ENCODE measurements at places on chromosomes 4 and X.

DNA sequence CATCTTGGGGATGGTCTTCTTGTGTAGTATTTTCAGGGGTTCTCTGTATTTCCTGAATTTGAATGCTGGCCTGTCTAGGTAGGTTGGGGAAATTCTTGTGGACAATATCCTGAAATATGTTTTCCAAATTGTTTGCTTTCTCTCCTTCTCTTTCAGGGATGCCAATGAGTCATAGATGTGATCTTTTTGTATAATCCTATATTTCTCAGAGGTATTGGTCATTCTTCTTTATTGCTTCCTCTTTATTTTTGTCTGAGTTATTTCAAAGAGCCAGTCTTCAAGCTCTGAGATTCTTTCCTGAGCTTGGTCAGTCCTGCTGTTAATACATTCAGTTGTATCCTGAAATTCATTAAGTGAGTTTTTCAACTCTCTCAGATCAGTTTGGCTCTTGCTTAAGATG lies 73.1 kb downstream of the MAMLD1 start:
- no peak for DNase-seq

DNA sequence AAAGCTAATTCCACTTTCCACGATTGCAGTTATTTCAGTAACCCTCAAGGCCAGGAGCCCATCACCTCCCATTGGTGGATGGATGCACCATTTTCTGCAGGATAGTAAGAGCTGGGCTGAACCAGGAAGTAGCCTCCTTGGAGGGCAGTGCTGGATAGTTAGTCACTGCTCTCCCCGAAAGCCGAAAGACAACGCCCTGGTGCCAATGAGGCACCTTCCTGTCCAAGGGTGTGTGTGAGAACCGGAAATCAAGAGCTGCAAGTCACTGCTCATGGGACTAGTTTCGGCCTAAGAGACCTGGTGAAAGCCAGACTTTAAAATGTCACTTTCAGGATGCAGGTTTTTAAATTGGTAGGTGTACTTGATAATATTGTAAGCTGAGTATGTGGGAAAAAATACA lies 203.8 kb upstream of the HS3ST1 start:
- no peak for DNase-seq

DNA sequence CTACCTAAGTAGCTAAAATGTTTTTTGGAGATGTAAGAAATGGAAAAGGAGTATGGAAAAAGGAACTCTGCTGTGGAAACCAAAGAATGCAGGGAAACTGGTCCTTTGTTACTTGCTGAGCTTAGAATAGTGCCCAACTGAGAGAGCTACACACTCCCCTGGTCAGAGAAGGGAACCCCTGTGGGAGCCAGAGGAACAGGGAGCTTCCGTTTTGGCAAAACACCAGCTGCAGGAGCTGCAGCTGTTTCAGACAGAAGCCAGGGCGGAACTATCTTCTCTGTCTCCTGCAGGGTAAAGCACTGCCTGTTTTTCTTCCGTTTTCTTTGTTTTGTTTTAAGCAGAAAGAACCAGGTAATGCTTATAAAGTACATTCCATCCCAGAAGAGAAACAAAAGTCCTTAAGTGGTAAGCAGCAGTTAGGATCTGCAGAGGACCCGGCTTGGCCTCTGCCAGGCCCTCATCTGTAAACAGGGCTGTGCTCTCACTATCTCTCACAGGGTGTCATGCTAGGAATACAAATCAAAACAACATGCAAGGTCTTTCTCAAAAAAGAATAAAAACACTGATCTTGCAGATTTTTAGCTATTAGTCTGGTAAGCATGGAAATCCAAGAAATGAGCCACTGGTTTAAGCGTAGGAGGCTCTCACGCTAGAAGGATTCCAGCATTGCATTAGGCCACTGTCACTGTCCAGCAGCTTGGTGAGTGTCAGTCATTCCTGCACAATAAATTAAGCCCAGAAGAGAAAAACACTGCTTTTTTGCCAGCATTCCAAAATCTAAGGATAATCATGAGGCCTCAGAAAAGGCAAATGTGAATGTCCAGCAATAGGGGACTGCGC lies 76.1 kb downstream of the CHST7 start:
- DNase-seq, result no peak

GRCh38 chrX:39527025-39527424 lies 570.7 kb downstream of the BCOR start:
- no peak for DNase-seq

DNA sequence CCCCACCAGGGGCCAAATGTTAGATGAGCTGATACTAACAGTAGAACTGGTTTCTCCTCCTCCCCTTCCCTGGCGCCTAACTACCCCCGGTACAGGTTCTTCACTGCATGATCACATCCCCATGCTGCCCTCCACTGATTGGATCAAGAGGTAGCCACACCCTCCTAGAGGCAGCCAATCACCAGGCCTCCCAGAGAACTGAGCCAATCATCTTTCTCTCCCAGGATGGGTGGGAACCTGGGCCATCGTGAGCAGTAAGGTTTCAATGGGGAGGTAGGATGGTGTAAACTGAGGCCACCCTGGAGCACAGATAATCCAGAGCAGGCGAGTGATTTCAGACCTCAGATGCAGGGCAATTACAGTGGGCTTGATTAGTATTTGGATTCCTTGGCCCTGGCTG lies 64.2 kb downstream of the PPP2R2C start:
- no peak for DNase-seq

GRCh38 chr4:185201977-185202962 lies 1.5 kb downstream of the CFAP97 start:
- no peak for DNase-seq

- DNase-seq, result no peak
Measured at GRCh38 chrX:108186811-108187210, 95.2 kb downstream of the ATG4A start.

DNA sequence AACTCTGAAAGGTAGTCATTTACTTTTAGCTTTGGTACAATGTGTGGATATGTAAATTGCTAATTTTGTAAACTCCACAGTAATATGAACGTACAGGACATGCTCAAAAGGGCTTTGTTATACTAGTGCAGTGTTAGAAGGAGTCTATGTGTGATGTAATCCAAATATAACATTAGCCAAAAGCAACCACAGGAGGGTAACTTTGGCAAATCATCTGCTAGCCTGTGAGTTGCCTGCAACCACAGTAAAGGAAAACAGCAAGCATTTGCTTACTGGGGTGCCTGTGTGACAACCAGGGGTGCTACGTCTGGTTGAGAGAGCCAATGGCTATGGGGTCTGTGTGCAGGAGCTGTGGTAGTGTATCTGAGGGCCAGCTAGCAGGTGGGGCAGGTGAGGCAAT lies 245.8 kb downstream of the ADAMTS3 start:
- no peak for DNase-seq

GRCh38 chr4:159069922-159070321 lies 33.0 kb upstream of the RAPGEF2 start:
- no peak for DNase-seq

DNA sequence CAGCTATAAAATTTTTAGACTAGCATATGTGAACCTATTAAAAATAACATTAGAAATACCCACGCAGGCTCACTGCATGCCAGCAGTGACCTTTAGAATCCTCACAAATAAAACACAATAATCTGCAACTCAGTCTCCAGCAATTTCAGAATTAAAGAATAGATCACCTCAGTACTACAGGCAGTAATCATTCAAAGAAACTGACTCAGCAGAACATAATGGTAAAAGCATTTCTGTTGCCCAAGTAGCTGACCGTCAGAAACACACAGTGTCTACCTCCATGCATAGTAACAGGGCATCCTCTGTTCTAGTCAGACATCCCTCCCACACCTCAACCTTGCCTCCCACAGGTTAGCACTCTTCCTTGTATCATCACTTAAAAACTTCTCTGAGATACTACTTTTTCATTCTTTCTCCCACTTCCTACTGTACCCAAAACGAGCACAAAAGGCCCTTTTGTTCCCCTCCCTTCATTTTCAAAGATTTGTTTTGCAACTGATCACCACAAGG lies 65.7 kb upstream of the BEND2 start:
- DNase-seq, result no peak

DNA sequence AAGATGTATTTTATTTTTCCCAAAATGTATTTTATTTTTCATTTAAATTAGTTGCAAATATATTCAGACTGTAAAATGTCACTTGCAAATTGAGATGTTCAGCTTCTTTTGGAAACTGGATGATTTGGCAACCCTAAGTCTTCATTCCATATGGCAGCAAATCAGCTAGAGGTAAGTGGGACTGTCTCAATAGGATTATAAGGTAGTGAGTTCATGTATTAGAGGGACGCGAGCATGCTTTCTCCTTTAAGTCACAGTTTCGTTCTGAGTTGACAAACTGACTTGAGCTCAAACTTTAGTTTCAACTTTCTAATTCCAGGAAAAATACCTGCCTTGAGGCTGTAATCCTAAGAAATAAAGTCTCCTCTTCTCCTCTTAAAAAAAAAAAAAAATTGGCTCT lies 44.2 kb upstream of the TMEM131L start:
- no peak for DNase-seq

GRCh38 chrX:123190096-123190495 lies 6.0 kb downstream of the GRIA3 start:
- no peak for DNase-seq

DNA sequence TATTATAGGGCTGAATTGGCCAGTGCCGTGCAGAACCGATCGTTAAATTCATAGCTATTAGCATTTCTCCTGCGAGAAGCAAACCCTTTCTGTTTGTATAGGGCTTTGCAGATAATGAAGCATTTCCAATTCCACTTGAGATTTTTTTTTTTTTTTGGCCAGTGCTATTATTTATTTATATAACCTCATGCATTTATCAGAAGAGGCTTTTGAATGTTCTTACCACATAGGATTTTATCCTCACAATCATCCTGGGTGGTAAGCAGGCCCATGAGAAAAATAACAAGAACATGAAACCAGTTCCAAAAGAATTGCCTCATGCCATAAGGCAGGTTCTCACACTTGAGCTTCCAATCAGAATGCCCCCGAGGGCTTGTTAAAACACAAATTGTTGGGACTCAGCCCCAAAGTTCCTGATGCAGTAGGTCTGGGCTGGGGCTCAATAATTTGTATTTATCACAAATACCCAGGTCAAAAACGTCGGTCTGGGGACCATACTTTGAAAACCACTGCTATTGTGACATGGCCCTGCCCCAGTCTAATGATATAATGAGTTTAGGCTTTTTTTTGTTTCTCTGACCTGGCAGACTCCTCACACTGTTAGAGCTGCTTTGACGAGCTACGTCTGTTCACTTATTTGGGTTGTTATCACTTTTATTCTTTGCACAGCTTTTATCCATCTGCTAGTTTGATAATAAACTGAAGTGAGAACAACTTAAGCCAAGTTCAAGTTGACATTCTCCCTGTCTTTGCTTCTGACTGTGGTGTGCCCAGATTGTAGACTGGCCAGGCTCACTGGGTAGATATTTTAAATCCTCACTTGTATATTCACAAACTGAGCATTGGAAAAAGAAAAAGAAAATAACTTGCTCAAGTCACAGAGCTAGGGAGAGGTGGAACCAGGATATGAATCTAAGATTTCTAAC lies 20.1 kb downstream of the SUPT20HL1 start:
- no peak for DNase-seq

GRCh38 chr4:544386-545105 lies 31.5 kb downstream of the TMEM271 start:
- no peak for DNase-seq

DNA sequence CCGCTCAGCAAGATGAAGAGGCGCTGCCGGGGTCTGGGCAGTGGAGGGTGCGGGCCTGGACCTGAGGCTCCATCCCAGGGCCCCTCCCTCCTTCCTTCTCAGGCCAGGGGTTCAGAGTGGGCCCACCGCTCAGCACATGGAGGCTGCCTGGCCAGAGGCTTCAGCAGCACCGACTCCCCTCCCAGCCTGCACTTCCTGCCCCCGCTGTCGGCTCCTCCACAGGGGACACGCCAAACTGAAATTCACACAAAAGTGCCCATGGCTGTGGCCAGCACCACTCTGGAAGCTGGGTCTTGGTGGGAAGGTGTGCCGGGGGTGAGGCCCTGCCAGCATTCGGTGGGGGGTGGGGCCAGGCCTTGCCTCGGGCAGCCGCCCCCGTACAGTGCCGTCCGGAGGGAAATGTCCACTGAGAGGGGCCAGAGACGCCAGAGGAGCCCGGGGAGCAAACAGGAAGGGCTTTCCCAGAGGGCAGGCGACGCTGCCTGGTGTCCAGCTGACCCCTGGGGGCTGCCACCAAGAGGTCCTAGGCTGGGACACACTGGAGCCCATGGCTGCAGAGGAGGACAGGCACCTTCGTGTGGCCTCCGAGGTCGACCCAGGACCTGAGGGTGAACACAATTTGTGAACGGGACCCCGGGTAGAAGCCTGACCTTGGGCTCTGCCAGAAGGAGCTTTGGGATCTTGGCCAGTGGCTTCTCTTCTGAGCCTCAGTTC lies 84.6 kb upstream of the AFAP1 start:
- DNase-seq, result no peak

GRCh38 chr4:169338241-169338640 lies 67.5 kb upstream of the SH3RF1 start:
- DNase-seq, result no peak

GRCh38 chrX:128457674-128458073 lies 405.5 kb upstream of the ACTRT1 start:
- DNase-seq, result no peak

- DNase-seq, result no peak
Measured at GRCh38 chr4:8473198-8473919, 32.8 kb downstream of the TRMT44 start.

GRCh38 chrX:11059933-11060332 lies 51.2 kb upstream of the HCCS start:
- no peak for DNase-seq

GRCh38 chr4:128354205-128354821 lies 66.7 kb upstream of the PGRMC2 start:
- DNase-seq, result no peak

GRCh38 chr4:38819569-38819968 lies 15.0 kb upstream of the TLR1 start:
- no peak for DNase-seq

- DNase-seq, result no peak
Measured at GRCh38 chr4:177322266-177322665, 12.6 kb downstream of the NEIL3 start.

GRCh38 chr4:150976478-150977118 lies 38.5 kb downstream of the LRBA start:
- DNase-seq, result no peak

DNA sequence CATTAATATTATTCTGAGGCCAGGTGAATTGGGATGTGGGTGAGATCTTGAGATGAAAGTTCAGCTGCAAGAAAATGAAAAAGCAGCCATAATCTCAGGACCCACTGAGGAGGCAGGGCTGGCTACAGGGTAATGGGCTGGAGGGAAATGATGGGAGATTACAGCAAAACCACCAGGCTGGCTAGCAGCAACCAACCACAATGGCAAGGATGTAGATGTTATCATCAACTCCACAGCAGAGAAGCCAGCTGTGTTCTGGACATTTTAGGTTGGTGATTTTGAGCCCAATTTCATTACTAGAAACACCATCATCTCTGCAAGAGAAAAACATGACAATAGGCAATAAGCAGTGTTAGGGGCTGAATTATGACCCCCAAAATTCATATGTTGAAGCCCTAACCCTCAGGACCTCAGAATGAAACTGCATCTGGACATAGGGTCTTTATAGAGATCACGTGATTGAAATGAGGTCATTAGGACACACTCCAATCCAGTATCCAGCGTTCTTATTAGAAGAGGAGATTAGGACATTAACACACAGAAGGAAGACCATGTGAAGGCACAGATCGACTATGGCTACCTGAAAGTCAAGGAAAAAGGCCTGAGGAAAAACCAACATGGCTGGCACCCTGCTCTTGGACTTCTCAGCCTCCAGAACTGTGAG lies 139.8 kb upstream of the KIT start:
- no peak for DNase-seq
